Effector memory CD8-positive, alpha-beta T cell (primary cell): ENCODE measurements at places on chromosomes 2 and 18.

GRCh38 chr2:7566382-7566881 is 649.2 kb downstream of the RNF144A start:
- DNase-seq = no peak

- DNase-seq = no peak
Measured at GRCh38 chr2:159211447-159212396, 74.8 kb downstream of the WDSUB1 start.

GRCh38 chr2:165563468-165564225 is 94.1 kb downstream of the CSRNP3 start:
- DNase-seq = no peak

DNA sequence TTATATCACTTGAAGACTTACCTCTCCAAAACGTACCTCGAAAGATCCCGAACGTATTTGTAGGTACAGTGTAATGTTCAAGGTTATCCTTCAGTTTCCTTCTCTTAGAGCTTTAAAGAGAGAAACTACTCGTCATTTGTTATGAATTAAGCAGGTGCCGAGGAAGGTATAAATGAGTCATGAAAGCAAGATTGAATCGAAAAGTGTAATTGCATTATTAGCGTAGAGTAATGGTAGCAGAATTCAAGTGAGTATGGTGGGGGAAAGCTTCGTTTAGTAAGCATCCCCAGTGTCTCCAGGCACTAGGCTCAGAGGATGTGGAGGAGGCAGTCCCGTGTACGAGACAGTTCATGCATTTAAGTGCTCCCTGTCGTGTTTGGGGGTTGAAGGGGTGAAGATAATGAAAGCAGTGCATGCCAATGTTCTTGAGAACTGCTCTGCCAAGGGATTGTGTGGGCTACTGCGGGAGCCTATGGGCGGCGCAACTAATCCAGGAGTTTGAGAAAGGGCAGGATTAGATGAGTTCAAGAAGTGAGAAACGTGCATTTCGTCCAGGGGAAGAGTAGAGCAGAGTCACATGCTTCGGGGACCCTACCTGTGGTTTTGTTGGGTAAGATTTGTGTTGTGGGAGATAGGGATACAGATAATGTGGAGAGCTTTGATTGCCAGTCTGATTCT is 858 bp downstream of the POLR1B start:
- DNase-seq = no peak

DNA sequence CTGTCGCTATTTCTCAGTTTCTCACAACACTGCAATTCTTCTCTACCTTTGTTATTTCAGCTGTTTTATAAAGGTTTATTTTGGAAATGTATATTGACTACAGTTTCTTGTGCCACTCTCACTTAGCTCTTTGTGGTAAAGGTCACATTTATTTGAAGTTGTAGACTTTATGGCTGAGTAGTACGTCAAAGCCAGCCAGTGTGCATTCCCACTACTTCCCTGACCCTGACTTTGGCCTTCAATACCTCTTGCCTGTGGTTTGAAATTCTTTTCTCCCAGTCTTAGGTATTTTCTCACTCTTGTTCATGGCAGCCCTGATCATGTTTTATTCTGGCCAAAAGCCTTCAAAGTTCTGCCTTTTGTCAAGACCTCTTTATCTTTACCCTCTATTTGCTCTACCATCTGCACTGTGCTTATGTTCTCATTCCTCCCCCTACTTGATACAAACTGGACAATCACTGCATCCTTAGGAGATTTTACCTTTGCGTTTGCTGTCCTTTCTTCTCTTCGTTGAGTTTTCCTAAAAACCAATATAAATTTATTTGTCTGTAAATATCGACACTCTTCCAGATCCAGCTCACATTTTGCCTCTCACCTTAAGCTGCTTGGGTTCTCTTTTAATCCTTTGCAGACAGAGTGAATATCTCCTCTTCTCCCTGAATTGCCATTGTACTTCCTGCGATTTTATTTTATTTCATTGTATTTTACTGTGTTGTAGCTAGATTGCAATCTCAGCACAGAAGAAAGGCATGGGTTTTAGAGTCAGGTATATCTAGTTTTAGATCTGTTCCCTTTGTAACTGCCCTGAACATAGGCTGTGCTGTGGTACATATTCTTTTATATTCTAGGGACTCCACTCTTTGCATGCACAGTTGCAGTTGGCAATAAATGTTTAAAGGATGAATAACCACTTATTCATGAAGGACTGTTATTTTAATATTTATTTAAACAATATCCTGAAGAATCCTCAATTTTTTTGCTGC is 31.2 kb downstream of the GULP1 start:
- DNase-seq = no peak

GRCh38 chr2:124088616-124089015 is 63.5 kb downstream of the CNTNAP5 start:
- no peak for DNase-seq

DNA sequence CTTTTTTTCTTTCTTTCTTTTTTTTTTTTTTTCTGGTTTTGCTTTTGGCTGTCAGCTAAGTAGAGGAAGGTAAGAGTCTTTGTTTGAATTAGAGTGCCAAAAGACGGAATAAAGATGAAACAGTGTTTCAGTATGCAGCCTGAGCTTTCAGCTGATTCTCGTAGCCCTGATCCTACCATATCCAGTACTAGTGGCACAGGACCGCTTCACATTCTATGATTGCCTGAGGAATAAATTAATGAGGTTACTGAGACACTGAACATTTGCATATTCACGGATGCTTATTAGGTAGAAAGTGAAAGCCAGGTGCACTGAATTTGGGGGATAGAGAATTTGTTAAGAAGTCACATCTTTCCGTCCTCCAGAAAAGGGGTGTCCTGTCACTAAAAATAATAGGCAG is 421.5 kb upstream of the POU3F3 start:
- DNase-seq = no peak

DNA sequence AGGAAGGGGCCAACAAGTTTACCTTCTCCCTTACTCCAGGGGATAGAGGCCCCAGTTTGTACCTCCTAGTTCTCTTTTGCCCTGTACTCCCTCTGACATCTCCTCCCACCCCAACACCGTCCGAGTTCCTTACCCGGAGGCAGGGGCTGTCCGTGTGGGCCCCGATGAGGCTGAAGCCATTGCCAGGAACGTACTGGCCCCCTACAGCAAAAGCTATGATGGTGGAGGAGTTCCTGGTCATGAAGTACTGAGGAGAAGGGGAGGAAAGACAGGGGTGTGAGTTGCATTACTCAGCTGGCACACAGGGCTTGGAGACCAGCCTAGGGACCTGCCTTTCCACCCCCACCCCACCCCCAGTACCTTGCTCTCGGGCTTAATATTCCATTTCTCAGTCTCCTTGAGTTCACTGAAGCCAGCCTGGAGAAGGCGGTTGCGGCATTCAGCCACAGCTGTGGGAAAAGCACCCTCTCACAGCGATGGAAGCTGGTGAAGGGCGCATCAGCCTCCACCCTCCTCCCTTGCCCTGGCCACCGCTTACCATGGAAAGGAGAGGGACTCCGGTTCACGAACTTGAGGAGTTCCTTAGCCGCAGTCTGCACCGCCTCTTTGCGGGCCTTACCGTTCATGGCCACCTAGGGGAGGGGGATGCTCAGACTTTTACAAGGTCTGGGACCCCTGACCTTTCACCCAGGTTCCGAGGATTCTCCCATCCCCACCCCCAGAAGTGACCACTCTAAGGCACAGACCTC is 1.0 kb downstream of the DNPEP start:
- DNase-seq = no peak

DNA sequence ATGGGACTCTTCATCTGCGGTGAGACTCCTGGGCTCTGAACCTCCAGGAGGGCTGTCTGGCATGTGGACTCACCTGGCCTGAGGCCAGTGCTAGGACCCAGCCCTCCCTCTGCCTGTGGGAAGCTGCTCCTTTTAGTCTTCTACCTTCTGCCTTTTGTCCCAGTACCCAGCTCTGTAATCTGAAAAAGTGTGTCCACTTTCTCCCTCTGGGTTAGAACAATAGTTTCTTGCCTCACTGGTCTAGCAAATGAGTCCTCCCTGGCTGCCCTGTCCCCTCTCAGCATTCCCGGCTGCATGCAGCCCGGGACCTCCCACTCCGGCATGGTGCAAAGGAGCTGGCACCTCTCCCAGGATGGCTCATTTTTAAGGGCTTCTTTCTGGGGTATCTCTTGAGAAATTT is 25.9 kb downstream of the GKN2 start:
- DNase-seq = no peak

DNA sequence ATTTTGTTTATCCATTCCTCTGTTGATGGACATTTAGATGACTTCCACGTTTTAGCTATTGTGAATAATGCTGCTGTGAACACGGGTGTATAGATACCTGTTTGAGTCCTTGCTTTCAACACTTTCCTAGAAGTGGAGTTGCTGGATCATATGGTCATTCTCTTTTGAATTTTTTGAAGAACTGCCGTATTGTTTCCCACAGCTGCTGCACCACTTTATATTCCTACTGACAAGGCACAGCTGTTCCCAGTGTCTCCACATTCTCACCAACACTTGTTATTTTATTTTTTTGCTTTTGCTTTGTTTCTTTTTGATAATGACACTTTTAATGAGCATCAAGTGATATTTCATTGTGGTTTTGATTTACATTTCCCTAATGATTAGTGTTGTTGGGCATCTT is 41.4 kb upstream of the KCNJ13 start:
- DNase-seq = no peak

- DNase-seq = no peak
Measured at GRCh38 chr2:220259662-220260061, 632.2 kb downstream of the SLC4A3 start.

- DNase-seq = no peak
Measured at GRCh38 chr2:62283147-62283546, 87.2 kb downstream of the B3GNT2 start.

- DNase-seq = no peak
Measured at GRCh38 chr2:46793423-46794416, 121.9 kb downstream of the MCFD2 start.

- no peak for DNase-seq
Measured at GRCh38 chr2:217538719-217539118, 464.1 kb downstream of the TNS1 start.

- DNase-seq = no peak
Measured at GRCh38 chr2:43879261-43879660, 40.5 kb downstream of the ABCG8 start.

- DNase-seq = no peak
Measured at GRCh38 chr18:23336101-23336500, 117.0 kb upstream of the RIOK3 start.

DNA sequence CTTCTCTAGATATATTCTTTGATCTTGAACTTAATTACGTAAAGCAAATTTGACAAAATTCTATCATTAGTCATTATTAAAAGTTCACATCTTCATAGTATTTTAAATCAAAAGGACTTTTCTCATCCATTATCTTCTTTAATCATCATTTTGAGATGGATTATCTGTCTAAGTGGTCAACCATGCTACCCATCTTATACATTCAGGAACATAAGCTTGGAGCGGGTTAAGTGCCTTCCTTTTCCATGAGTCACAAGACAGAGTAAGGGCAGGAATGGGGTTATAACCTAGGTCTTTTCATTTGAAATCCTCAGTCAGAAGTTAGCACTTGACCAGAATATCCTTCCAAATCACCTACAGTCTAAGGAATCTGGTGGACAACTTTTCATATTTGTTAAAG is 297.1 kb downstream of the TCF4 start:
- DNase-seq = no peak

DNA sequence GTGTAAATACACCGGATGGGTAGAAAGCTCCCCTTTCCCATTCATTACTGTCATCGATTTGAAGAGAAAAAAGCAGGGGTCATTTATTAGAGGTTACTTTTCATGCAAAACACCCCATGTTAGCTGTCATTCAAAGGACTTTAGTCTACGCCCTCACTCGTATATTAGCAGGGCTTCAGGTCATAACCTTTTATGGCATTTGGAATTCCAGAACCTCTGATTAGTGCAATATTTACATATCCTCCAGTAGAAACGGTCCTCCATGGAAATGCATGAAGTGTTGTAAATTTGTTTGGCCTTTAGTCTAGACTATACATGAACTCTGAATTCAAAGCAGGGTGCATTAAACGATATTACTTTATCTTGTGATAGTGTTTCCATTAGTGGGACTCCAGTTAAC is 180.5 kb downstream of the ZNF516 start:
- no peak for DNase-seq
